AML-193 (cell line): ENCODE measurements at places on chromosomes 5 and 9.

GRCh38 chr5:112844489-112844888 lies 16.6 kb upstream of the SRP19 start:
- DNase-seq: no peak

GRCh38 chr5:113166852-113167366 lies 190.3 kb downstream of the DCP2 start:
- no peak for DNase-seq

DNA sequence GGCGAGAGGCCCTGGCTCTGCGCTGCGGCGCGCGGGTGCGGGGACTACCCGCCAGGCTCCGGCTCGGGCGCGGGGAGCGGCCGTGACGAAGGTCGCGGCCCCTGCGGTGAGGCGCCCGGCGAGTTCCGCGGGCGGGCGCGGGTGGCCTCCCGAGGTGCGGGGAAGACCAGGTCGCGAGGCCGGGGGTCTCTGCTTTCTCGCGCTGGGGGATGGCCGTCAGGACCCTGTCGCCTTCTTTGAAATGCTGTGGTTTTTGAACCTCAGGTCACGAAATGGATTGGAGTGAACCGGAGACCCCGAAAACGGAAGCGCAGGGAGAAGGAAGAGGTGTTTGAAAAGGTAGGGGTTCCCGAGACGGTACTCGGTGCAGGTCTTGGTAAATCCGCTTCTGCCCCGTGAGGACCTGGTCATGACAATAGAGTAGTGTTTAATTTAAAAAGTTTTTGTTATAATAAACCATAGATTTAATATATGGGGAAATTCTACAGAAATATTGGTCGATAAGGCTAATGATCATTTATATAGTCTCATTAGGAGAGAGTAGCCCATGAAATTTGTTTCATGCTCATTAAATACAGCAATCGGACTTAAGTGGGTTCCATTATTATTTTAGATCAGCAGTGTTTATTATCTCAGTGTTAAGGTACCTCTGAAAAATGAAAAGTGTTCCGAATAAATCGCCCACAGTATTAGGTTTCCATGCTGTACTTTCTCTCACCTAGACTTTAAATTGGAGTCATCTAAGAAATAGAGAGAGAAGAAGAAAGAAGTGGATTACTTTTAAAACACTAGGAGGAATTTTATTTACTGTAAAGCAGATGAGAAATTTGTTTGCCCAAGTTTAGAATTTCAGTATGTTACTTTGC lies 279.0 kb downstream of the AOPEP start:
- no peak for DNase-seq

DNA sequence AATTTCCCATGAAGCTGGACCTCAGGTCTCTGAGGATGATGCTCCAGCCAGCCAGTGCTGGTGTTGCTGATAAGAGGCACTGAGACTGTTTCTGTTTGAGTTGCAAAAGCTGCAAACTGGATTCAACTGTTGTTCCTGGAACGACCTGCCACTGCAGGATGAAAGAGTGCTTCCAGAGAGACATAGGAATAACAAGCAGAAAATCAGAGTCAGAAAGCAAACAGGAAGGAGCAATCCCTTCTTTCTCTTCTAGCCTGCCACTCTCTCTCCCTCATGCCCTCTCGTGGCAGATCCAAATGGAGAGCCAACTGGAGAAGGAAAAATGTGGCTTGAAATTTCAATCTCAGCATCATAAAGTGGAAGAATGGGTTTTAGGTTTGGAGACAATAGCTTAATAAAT lies 110.4 kb downstream of the STARD4 start:
- no peak for DNase-seq

DNA sequence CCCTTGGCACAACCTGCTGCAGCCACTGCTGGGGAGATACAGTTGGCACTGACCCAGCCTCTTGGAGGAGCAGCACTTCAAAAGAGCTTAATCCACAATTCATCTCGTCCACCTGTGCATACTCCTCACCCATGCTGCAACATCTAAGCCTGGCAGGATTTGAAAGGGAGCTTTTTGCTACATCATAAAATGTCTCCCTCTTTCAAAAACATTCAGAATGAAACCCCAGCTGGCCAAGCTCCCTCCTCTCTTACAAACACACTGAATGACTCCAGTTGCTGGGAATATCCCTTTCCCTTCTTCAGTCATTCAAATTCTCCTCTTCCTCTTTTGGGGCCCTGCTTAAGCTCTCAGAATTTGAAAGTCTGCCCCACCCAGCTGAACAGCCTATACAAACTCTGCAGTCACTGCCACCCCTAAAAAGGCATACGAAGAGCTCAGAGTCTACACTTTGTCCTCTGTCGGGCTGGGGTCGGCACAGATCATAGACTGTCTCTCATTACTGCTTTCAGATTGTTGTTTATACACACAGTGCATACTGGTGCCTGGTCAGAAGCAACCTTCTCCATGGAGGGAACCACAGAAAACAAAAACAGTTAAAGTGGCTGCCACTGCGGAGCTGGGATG lies 8.8 kb upstream of the C5orf15 start:
- DNase-seq: no peak

DNA sequence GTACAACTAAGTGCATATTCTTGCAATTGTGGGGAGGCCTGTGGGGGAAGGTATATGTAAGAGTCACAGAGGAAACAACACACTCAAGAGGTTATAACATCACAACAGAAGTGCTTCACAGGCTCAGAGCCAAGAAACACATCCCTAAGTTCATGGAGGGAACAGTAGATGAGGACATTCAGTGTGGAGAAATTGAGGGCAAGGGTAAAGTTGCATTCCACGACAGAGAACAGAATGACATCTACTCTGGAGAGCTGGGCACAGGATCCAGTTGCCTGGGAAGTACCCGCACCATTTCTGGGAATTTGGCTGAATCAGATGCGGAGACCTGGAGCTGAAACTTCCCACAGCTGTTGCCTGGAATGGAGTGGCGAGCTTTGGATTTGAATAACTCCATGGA lies 197.2 kb downstream of the NXNL2 start:
- no peak for DNase-seq

- no peak for DNase-seq
These were observed 634.8 kb downstream of the IRX1 start for GRCh38 chr5:4230471-4230785.

GRCh38 chr9:136769710-136770191 lies 5.4 kb upstream of the LCN15 start:
- DNase-seq: no peak

- DNase-seq: no peak
These were observed 52.1 kb upstream of the PITX1 start for GRCh38 chr5:135085936-135086725.

GRCh38 chr9:112811518-112811917 lies 61.0 kb downstream of the SNX30 start:
- no peak for DNase-seq

GRCh38 chr9:111065414-111065813 lies 27.1 kb upstream of the LPAR1 start:
- no peak for DNase-seq

- no peak for DNase-seq
These were observed 82.1 kb downstream of the LMX1B start for GRCh38 chr9:126695701-126696400.

- no peak for DNase-seq
These were observed 604.8 kb downstream of the BNC2 start for GRCh38 chr9:16265688-16266087.

DNA sequence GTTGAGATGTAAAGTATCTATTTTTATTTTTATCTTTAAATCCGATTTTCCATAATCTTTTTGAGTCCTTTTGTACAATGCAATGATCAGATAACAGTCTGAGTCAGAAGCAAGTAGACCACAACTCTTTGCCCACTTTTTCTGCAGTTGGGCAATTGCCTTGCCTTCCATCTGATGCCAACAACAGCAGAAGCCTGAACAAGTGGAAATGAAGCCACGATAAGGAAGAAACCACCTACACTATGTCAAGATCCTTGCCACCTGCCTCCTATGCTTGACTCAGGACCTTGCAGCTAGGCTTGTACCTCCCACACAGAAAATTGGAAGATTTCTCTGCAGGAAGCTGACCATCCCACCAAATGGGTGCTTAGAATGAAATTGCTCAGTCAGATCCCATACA lies 78.6 kb downstream of the ANXA1 start:
- DNase-seq: peak; percentile 30

DNA sequence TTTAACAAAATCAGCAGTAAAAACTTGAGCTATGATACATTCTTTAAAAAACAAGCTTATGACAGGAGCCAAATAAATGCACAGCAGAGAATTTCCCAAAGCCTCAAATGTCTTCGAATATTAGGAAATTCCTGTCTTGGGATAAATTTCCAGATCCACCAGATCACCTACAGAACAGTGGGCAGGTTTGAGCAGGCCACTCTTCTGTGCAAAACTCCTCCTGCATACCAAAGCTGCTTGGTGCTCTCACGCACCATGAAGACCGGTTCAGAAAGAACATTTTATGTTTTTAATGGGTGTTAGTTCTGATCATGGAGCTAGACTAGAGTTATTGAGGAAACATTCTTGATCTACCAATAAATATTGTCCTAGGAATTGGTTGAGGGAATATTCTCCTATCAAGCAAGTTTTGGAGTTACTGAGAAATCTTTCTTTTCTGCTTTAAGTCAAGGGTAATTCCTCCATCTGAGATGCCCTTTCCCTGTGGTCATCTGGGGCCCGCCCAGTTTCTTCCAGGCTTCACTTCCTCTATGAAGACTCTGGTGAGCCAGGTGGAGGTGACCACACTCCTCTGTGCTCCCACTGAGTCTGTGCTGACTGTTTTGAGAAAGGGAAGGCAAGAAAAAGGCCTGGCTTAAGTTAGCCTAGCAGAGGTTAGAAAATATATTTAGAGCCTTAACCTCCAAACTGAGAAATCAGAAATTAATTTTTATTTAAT lies 17.9 kb downstream of the TNFSF15 start:
- DNase-seq: no peak

DNA sequence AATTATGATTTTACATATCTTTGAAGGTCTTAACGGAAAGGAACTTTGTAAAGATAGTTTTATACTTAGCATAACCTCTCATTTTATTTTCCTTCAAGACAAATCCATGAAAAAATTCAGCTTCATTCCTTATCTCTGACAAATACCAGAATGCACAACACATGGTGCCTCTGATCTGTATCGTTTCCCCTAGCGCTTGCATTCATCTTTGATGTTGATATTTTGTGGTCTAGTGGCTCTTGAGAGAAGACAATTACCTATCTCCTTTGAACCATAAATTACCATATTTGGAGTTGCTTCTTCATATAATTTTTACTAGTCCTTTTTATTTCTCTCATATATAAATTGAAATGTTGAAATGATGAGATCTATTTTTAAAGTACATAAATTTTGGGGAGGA lies 551.3 kb downstream of the PDE4D start:
- DNase-seq: no peak

DNA sequence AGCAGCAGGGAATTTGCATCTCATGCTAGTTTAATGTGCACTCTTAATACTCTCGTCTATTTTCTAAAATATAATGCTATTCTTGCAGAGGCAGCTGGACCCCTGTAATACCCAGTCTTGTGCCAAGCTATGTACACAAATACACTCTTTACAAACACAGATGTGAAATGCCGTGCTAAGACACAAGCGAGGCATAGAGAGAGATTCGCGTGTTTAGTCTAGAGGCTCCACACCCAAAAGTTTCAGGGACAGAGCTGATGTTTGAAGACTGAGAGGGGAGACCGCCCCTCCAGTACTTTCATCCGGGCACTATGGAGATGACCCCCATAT lies 1.2 kb downstream of the DPYSL3 start:
- DNase-seq: no peak

DNA sequence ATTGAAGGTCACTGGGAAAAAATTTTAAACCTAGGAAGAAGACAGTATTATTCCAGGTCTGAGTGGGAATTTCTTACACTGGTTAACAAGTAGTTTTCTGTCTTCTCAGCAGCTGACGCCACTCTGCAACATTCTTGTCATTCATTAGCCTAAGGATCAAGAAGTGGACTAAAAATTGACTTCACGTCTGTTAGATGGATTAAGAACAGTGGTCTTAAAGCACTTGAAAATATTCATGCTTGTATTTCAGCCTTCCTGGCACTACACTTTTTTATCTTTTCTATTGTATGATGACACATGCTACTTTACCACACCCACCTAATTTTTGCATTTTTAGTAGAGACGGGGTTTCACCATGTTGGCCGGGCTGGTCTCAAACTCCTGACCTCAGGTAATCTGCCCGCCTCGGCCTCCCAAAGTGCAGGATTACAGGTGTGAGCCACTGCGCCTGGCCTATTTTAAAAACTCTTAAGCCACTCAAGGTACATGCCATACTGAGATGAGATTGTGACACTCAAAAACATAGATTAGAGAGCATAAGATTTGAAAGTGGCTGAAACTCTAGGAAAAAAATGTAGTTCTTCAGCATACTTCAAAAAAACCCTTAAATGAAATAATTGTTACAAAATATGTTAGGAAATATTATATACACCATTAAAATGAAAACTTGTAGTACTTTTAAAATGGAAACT lies 8.4 kb downstream of the MATR3 start:
- DNase-seq: no peak

GRCh38 chr5:139470821-139471300 lies at the start of gene SMIM33:
TSS of gene SMIM33 (plus strand) at chr5:139471004. CDS start at chr5:139471122, 118 bp downstream.
- peak; percentile 43 for DNase-seq

- DNase-seq: peak; percentile 92
These were observed 17.2 kb downstream of the TRIM14 start for GRCh38 chr9:98101868-98102273.

GRCh38 chr5:57494104-57495098 lies 11.8 kb upstream of the ACTBL2 start:
- peak; percentile 3 for DNase-seq

- DNase-seq: no peak
These were observed 109.8 kb downstream of the SERINC5 start for GRCh38 chr5:80146046-80146445.

DNA sequence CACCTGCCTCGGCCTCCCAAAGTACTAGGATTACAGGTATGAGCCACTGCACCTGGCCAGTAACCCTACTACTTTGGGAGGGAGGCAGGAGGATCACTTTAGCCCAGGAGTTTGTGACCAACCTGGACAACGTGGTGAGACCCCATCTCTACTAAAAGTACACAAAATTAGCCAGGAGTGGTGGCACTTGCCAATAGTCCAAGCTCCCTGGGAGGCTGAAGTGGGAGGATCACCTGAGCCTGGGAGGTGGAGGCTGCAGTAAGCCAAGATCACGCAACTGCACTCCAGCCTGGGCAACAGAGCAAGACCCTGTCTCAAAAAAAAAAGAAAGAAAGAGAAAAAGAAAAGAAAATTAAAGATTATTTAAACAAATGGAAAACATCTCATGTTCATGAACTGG lies 10.3 kb downstream of the GDF9 start:
- no peak for DNase-seq

DNA sequence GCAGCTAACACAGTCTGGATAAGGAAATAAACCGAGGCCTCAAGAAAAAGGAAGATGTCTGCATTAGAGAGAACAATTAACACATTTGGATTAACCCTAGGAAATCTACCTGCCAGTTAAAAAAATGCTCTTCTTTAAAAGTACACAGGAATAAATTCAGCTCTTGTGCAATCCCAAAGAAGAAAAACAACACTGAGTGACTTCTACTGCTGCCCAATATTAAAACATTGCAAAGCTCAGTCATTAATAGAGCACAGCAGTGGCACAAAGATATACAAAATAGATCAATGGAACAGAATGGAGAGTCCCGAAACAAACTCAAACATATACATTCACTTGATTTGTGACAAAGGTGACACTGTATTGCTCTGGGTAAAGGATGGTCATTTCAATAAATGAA lies 119.7 kb downstream of the GNAQ start:
- no peak for DNase-seq

- no peak for DNase-seq
These were observed 94.3 kb upstream of the DAB2 start for GRCh38 chr5:39519079-39519478.

- peak; percentile 51 for DNase-seq
These were observed 69.0 kb upstream of the GRAMD2B start for GRCh38 chr5:126354012-126354857.
